ENCODE measurements at places on chromosomes 12 and 14.

- DNase-seq: no peak
These were observed 729.7 kb upstream of the TBX3 start for GRCh38 chr12:115413626-115414025.

DNA sequence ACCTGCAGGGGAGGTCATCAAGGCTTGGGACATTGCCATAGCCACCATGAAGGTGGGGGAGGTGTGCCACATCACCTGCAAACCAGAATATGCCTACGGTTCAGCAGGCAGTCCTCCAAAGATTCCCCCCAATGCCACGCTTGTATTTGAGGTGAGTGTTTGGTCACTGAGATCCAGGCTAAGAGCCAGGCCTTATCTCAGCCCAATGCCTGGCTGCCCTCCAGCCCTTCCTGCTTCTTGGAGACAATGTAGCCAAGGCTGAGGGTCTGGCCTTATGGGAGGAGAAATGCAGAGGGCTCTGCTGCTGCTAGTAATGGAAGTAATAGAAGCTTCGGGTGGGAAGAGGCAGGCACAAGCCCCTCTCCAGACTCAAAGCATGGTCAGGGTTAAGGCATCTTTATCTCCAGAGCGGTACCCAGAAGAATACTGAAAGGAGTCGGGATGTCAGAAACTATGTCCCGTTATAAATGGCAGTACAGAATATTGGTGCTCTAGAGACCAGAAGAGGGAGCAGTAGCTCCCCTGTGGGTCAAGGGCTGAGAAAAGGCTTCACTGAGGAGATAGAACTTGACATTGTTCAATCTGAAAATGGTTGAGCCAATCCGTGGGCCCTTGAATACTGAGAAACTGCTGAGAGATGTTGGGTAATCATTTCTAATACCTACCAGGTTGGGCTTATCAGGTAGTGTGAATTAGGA lies 3.1 kb downstream of the FKBP4 start:
- DNase-seq: no peak

DNA sequence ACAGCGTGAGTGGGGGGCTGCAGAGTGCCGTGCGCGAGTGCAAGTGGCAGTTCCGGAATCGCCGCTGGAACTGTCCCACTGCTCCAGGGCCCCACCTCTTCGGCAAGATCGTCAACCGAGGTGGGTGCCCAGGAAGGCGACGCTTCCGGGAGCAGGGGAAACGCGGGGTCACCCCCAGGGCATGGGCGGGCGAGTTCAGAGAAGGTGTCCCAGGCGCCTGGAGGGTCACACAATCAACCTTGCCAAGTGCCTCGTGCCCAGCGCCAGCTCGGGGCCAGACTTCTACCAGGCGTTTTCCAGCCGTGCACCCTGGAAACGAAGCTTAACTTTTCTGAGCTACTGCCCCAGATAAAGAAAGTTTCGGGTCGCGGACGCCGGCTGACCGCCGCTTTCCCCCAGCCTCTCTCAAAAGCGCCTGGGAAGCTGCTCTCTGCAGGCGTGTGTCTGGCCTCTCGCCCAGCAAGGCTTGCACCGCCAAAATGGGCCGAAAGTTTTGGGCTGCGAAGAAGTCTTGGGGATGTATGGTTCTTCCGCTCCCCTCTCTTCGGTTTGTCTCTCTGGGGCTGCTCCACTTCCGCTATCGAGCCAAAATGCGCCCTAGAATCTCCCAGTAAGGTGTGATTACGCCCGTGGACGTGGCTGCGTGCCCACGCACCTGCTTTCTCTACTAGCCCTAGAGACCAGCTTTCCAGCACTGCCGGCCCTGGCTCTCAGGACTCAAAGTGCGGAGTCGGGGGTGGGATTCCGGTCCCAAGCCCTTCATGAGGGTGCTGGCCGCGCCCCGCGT lies 1.7 kb downstream of the WNT1 start:
- no peak for DNase-seq

- no peak for DNase-seq
These were observed 197.1 kb downstream of the MED13L start for GRCh38 chr12:116080415-116080814.

DNA sequence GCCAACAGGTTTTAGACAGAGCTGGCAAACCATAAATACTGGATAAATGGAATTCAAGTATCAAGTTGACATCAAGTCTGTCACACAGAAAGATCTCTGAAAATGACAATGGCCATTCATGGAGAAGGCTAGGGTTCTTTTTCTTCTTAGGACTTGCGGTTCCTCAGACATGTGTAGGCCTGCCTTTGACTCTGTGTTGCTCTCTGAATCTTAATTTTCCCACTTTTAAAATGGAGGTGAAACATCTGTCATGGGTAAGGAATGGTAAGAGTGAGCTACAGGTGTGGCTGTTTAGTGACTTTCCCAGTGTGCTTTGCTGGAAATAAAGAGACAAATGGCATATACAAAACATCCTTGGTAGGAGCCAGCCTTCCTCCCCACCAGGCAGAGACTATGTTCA lies 79.2 kb downstream of the PTCSC3 start:
- no peak for DNase-seq

- peak; percentile 62 for DNase-seq
These were observed at the start of gene STXBP6 for GRCh38 chr14:25049568-25050268. STXBP6 (minus strand) TSS chr14:25050147; CDS start chr14:24974818, 75,329 bp downstream.

DNA sequence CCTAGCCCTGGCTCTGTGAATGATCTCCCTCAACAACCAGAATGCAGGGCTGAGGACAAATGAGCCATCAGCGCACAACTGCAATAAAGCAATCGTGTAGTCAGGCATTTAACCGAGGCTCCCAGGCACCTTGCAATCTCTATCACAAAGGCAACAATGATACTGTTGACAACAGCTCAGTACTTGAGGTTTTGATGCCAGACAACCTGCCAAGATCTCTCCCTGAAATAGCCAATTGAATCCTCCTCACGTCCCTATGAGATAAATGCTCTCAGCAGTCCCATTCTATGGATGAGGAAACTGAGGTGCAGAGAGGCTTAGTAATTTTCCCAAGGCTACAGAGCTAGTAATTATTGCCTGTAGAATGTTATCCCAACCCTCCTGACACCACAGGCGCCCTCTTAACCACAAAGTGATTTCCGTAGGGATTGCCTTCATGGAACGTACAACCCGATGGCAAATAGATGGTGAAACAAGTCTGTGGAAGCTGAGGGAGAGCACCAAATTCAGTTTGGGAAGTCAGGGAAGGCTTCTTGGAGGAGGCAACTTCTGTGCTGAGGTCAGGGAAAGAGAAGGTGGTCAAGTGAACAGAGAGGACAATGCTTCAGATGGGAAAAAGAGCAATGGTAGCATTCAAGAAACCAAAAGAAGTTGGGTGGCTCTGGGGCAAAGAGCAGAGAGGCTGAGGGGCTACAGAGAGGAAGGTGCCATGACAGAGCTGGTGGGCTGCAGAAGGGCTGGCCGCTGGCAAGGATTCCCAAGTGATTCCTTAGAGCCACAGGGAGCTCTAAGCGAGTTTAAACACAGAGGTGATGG lies 12.6 kb downstream of the SERPINA3 start:
- no peak for DNase-seq

All from fibroblast of skin of back (primary cell).